ENCODE measurements at places on chromosomes 5 and 9. TPM values are rescaled to one million over a fixed set of nuclear protein-coding genes. Genes with fewer than 3 reads are reported as not detected.

DNA sequence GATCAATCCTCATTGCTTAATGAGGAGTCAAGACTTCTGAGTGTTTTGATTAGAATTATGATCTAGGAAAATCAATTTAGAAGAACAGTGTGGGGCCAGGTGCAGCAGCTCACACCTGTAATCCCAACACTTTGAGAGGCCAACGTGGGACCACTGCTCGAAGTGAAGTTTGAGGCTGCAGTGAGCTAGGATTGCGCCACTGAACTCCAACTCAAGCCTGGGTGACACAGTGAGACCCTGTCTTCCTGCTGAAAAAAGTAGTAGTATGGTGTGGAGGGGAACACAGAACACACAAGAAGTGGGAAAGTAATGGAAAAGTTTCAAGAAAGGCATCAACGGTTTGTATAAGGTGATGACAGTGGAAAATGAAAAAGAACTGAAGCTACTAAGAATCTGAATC, 9.1 kb downstream of the FNIP1 start:
- DNase-seq = no peak

SREK1IP1 gene
- total RNA-seq = 14.0 TPM

DNA sequence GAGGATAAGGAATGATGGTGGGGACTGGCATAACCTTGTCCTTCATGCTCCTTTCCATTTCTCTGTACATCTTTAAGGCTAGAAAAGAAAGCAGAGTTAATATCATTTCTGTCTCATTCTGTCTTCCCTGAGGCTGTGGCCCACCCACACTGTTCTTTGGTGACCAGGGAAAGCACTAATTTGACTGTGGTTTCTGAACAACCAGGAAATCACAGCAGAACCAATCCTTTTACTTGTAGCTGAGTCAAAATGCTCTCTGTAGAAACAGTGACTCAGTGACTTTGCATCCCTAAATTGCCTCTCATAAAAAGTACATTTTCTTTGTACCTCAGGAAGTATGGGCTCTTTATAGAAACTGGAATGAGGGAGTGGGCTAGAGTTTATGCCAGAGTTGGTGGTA, 28.1 kb downstream of the IL33 start:
- no peak for DNase-seq

PCDHGB2 gene
- total RNA-seq = 0.28 TPM

Measured in thymus (tissue), 14 donors.